ENCODE measurements at places on chromosomes 16 and 17. TPM values are rescaled to one million over a fixed set of nuclear protein-coding genes. Genes with fewer than 3 reads are reported as not detected.

The CDH8 gene
- 1.3 TPM for total RNA-seq

The CCL7 gene
- total RNA-seq = 0.68 TPM

The CCDC40 gene
- total RNA-seq = 1.3 TPM

The SOCS1 gene
- total RNA-seq = 21.2 TPM

Measured in RPMI7951 (cell line).